ENCODE measurements at places on chromosomes 16 and 17.

DNA sequence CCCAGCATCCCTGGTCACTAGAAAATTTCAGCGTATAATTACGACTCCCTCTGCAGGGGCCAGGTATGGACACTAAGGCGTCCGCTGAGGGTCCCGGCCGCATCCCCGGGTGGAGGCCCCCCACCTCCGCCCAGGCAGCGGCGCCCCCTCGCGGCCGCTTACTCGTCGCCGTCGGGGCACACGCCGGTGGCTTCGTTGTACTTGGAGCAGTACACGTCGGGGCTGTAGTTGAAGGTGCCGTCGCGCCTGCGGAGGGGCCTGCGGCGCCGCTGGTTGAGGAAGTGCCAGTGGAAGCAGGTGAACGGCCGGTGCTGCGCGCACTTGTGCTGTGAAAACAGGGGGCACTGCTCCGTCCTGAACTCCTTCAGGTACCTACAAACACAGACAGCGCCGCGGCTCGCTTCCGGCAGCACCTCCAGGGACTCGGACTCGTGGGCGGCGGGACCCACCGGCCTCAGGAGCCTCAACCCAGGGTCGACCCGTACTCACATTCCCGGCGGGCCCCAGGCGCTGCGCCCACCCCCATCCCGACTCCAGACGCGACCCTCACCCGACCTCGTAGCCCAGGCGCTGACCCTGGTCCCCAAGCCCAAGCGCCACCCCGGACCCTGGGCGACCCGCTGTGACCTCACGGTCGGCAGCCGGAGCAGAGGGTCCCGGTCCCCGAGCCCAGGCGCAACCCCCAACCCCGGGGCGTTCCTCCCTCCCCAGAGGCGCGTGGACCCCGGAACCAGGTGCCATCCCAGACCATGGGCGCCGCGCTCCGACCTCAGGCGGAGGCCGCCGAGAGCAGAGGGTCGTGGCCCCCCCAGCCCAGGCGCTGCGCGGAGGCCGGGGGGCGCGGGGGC lies 596 bp downstream of the UNKL start:
- peak; percentile 43 for DNase-seq

DNA sequence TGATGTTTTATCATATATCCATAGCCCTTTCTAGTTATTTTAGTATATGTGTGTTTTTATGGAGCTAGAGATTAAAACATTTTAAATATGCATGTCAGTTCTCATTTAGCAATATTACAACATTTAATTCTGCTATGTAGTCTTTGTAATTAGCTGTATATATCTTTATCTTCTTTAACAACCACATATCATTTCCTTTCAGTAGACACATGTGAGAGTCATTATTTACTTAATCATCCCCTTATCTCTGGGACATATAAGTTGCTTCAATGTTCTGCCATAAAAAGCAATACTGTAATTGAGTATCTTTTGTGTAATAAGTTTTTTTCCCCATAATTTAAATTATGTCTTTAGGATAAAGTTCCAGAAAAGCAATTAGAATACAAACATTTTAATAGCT lies 52.0 kb upstream of the CLEC3A start:
- no peak for DNase-seq

- no peak for DNase-seq
These were observed 221.2 kb downstream of the NTN1 start for GRCh38 chr17:9242497-9242881.

DNA sequence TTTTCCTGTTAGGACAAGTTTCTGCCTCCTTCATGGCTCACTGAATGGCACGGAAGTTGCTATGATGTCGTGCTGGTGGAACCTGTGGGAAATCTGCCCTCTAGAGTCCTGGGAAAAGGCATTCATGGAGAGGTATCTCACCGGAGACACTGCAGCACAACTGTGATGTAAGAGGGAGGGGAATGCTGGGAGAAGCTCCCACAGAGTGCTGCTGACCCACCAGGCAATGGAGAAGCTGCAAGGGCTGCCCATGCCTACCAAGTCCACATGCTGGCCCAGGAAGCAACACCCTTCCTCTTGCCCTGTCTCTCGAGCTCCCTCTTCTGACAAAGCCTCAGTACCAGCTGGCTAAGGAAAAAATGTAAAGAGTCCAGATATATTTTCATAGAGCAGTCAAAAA lies 45.2 kb upstream of the SLC5A11 start:
- peak; percentile 38 for DNase-seq

DNA sequence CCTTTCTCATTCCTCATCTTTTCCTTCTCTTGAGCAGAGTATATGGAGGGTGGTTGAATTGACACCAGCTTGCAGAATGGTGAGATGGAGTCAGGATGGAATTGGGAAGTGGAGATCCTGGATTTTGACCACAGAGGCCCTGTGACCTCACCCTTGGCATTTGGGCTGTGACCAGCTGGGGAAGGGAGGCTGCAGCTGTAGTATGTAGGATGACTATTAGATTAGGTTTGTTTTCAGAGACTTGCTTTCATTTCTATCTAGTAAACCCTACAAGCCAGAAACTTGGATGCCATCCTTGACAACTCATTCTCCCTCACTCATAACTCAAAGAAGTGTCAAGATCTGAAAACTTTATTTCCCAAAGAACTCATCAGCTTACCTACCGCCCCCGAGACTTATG lies 5.9 kb downstream of the GNGT2 start:
- peak; percentile 55 for DNase-seq

GRCh38 chr17:7720125-7720524 lies 2.6 kb downstream of the DNAH2 start:
- DNase-seq, result no peak

DNA sequence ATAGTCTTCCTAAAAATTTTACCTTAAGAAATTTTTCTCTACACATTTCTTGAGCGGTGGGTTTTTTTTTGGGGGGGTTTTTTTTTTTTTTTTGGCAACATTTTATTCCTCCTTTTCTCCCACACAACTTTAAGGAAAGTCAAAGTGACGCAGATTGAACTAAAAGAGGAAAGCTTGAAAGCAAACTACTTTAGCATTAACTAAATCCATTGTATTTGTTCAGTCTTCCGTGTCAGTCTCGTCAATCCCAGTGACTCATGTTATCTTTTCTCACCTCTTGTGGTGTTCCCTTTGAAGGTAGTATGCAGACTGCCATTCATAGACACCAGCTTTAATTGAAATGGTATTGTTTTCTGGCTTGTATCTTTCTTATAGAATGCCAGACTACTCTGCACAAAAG lies 39.3 kb downstream of the TADA2A start:
- DNase-seq, result no peak

- peak; percentile 4 for DNase-seq
These were observed 501.4 kb upstream of the WSB1 start for GRCh38 chr17:26792486-26792885.

- no peak for DNase-seq
These were observed 139.0 kb upstream of the PLCG2 start for GRCh38 chr16:81639931-81640680.
